GM19239 (cell line): ENCODE measurements at places on chromosomes 2 and 18.

DNA sequence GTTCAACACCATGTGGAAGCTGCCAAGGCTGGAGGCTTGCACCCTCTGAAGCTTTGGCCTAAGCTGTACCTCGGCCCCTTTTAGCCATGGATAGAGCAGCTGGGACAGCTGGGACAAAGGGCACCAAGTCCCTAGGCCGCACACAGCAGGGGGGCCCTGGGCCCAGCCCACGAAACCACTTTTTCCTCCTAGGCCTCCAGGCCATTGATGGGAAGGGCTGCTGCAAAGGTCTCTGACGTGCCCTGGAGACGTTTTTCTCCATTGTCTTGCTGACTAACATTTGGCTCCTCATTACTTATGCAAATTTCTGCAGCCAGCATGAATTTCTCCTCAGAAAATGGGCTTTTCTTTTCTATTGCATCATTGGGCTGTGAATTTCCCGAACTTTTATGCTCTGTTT lies 13.7 kb downstream of the RAPGEF4 start:
- no peak for DNase-seq

GRCh38 chr2:221153226-221153625 lies 418.9 kb downstream of the EPHA4 start:
- no peak for DNase-seq

DNA sequence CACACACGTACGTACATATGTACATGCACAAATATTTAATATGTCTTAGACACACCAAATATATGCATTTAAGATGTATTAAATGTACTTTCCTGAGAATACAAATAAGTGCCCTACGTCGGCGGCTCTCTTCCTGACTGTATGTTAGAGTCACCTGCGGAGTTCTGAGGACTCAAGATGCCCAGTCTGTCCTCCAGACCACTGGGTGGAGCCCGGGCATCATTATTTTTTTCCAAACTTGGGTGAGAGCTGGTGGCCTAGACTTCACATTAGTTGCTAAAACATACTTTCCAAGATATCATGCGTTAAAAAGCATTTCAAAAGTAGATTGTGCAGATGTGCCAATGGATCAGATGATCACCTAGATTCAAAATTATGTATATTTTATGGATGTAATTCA lies 2.9 kb downstream of the IL18R1 start:
- no peak for DNase-seq

- DNase-seq = no peak
These were observed 3.2 kb downstream of the MARS2 start for GRCh38 chr2:197708331-197708730.

- no peak for DNase-seq
These were observed 74.8 kb upstream of the ST6GAL2 start for GRCh38 chr2:106960683-106961161.

DNA sequence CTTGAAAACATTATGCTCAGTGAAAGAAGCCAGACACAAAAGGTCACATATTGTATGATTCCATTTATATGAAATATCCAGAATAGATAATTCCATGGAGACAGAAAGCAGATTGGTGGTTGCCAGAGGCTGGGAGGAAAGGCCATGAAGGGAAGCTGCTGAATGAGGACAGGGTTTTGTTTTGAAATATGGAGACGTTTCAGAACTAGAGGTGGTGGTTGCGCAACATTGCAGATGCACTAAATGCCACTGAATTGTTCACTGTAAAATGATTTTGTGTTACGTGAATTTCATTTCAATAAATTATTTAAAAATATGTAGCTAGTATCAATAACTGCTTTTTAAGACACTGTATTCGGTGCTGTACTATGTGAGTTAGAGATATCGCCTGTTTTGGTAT lies 101.7 kb upstream of the ZNF236 start:
- DNase-seq = no peak

- DNase-seq = no peak
These were observed 227.4 kb downstream of the MYO3B start for GRCh38 chr2:170405326-170405725.

DNA sequence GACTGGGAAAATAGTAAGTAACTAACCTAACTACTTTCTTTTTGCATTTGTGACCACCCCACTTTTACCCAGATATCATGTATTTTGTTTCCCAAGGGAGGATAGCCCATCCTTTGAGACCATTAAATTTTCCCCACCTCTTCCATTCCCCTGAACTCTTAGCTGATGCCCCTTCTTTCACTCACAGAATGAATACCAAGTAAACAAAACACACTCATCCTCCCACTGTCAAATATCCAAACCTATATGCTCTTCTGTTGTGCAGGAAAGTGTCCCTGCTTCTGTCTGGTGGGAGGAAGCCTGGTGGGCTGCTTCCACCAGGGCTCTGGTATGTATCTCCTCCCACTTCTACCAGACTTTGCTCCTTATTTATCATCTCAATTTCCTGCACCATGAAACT lies 64.6 kb upstream of the PARD3B start:
- DNase-seq = no peak

DNA sequence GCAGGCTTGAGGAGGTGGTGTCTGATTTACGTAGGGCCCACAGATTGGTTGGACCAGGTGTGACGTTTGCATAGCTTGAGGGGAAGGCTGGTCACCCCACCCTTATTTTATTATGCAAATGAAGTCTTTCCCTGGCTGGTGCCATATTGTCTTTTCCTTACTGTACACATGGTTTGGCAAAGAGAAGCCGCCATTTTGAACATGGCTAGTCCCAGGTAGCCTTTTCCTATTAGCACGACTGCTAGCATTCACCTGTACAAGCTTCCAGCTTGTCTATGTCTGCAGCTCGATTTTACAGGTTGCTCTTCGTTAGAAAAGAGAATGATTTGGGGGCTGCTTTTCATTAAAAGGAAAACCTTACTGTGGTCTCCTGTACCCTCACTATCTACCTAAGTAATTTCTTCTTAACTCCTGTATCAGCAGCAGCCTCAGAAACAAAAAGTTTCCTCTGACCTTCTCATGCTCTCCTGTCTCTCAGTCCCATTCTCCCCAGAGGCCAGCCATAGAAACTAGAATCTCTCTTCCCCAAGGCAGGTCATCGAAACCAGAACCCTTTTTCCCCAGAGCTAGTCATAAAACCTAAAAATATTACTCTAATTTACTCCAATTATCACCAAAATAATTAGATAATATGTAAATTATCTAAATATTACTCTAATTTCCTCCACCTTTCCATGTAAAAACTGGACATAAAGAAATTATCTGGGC lies 151.8 kb downstream of the B3GNT2 start:
- DNase-seq = no peak

DNA sequence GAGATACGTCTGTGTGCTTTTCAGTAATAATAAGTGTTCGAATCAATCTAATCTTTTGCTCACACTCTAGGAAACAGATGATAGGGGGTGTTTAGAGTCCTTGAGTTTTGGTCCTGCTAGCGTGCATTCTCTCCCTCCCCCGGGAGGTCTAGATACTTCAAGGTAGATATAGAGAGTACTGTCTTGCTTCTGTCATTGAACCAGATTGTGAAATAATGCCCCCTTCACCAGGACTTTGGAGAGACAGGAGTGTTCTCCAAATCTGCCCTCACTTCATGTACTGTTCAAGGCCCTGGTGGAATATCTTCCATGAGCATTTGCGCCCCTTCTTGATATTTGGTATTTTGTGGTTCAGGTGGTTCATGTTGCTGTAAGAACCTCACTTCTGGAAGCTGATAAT lies 59.4 kb upstream of the MGAT5 start:
- DNase-seq = no peak

GRCh38 chr2:120905298-120905697 lies 169.6 kb downstream of the GLI2 start:
- no peak for DNase-seq

- no peak for DNase-seq
These were observed 58.7 kb downstream of the PUM2 start for GRCh38 chr2:20291846-20292408.

- DNase-seq = no peak
These were observed 62.9 kb upstream of the ZEB2 start for GRCh38 chr2:144582651-144583380.

- no peak for DNase-seq
These were observed 692.1 kb upstream of the CELF4 start for GRCh38 chr18:38257661-38258060.

GRCh38 chr2:16626497-16626896 lies 39.1 kb downstream of the CYRIA start:
- DNase-seq = no peak

- DNase-seq = no peak
These were observed 489.3 kb downstream of the TSN start for GRCh38 chr2:122244598-122245229.
